Thymus (tissue), 14 donors: ENCODE measurements at places on chromosomes 12 and 14. TPM values are rescaled to one million over a fixed set of nuclear protein-coding genes. Genes with fewer than 3 reads are reported as not detected.

DNA sequence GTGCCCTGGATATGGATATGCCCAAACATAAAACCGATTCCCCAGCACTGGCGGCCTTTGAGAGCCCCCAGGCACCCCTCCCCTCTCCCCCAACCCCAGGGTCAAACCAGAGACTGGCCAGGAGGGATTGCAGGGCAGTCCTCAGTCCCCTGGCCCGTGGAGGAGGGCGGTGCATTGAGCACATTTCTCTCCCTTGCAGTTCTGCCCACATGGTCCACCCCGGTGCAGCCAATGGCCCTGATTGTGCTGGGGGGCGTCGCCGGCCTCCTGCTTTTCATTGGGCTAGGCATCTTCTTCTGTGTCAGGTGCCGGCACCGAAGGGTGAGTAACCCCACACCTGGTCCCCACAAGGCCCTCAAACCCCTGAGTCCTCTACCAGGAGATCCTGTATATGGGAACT lies 3.4 kb upstream of the GPR162 start:
- no peak for DNase-seq

GRCh38 chr12:38915429-38916182 lies 10.2 kb upstream of the CPNE8 start:
- no peak for DNase-seq

The GPRC5A gene
- 0.09 TPM for total RNA-seq

DNA sequence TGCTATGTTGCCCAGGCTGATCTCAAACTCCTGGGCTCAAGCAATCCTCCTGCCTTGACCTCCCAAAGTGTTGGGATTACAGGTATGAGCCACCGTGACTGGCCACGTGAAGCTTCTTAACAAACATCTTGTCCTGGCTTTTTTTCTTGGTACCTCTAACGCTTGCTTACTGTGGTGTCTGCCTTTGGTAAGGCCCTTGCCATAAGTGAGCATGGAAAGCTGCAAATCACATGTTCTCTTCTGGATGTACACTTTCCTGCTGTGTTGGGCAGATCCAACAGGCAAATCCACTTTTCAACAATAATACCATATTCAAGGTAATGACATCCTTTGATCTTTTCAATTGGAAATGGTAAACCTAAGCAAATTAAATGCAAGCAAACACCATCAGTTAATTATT lies 54.6 kb downstream of the ARF6 start:
- no peak for DNase-seq

The TMPRSS12 gene
- total RNA-seq = not detected

- DNase-seq = no peak
Measured at GRCh38 chr14:64790478-64790877, 86.3 kb downstream of the PLEKHG3 start.

- no peak for DNase-seq
Measured at GRCh38 chr12:119369907-119370546, 35.5 kb downstream of the CCDC60 start.

- DNase-seq = no peak
Measured at GRCh38 chr14:58979325-58979724, 209.1 kb upstream of the DAAM1 start.
